ENCODE measurements at places on chromosomes 12 and 14.

- peak; percentile 79 for DNase-seq
These were observed 25.9 kb upstream of the CRIP2 start for GRCh38 chr14:105448706-105449111.

GRCh38 chr12:120890963-120891362, 13.2 kb downstream of the SPPL3 start:
- DNase-seq, result no peak

- no peak for DNase-seq
These were observed 739 bp upstream of the PAX9 start for GRCh38 chr14:36660736-36661505.

DNA sequence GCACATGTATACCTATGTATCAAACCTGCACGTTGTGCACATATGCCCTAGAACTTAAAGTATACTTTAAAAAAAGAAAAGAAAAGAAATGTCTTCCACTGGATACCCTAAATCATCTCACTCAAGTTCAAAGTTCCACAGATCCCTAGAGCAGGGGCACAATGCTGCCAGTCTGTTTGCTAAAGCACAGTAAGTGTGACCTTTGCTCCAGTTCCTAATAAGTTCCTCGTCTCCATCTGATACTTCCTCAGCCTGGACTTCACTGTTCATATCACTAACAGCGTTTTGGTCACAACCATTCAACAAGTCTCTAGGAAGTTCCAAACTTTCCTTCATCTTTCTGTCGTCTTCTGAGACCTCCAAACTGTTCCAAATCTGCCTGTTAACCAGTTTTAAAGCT, 118.3 kb downstream of the BMP4 start:
- DNase-seq, result no peak
